ENCODE measurements at places on chromosomes 6 and 20.

DNA sequence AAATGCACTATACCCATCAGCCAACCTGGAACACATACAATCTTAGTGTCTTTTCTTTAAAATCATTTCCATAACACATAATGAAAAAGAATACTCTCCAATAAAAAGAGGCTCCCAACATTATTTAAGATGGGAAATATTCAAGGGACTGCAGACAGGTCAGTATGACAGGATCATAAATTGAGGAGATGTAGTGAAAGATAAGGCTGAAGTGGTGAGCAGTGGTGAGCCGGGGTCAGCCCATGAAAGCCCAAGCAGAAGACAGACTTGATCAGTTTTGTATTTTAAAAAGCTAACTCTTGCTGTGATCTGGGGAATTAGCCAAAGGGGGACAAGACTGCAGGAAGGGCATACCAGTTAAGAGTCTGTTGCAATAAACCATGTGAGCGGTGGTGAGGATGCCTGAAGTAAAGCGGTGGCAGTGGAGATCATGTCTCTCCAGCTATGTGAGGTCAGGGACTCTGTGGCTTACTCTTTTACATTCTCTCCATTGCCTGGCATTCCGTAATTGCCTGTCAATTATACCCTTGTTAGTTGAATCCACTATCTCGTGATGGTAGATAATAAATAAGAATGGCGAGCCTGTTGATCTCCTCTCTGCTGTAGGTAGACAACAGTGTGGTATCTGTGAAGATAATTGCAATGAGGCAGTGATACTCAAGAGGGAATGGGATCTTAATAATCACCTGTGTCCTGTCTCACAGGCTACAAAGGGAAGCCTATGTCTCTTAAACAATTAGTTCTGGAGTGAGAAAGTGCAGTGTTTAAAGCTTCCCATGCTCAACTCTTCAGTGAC is 97.4 kb downstream of the FILIP1 start:
- DNase-seq = no peak

GRCh38 chr20:54293526-54293925 is 85.6 kb downstream of the PFDN4 start:
- DNase-seq = no peak

GRCh38 chr6:117818449-117818848 is 88.6 kb upstream of the SLC35F1 start:
- no peak for DNase-seq

DNA sequence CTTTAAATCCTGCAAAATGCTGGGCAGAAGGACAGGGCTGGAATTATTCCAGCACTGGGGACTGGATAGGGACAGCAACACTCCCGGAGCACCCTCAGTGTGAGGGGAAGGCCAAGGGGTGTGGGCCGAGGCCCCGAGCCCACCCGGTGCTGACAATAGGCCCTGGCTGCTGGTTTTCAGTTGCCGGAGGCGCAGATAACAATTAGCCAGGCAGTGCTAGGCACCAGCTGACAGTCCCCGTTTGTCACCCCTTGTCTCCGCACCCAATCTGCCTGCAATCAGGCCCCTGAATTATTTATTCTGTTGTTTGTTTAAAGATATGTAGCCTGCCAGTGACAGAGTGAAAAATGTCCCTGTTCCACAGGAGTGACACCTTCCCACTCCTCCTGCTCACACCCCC is 120.0 kb downstream of the GRM4 start:
- DNase-seq = no peak

DNA sequence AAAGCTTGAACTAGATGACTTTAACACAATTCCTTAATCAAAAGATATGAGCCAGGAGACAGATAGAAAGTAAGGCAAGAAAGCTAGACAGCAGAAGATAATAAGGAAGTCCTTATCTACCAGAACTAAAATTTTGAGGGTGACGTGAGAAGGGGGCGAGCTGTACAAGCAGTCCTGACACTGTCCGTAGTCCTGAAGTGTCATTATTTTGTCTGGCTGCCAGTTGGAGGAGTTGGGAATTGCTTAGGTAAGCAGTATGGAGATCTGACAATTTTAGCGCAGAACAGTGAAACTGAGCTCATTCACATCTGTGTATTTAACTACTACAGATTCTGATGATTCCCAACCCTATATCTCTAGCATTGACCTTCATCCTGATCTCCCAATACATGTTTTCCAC is 25.8 kb upstream of the CEP85L start:
- DNase-seq = no peak

DNA sequence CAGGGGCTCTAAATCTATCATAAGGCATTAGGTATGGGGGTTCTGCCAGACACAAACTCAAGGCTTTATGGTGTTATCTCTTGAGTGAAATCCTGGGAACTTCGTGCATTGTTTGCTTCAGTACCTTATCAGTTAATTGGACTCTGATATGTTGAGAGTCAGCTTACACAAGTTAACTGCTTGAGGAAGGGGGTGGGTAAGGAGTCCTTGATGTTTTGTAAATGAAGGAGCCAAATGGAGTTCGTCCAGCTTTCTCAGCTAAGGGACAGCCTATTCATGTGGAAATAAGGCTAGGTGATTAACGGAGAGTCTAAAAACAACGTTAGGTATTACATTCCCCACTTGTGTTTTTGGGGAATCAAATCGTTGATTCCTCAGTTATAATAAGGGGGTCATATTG is 157.4 kb downstream of the TRIM27 start:
- no peak for DNase-seq

GRCh38 chr6:164107297-164107995 is 692.9 kb downstream of the QKI start:
- no peak for DNase-seq

- DNase-seq = no peak
Measured at GRCh38 chr6:83597051-83597450, 84.7 kb downstream of the PRSS35 start.

GRCh38 chr20:58231683-58232082 is 3.2 kb upstream of the ANKRD60 start:
- DNase-seq = no peak

DNA sequence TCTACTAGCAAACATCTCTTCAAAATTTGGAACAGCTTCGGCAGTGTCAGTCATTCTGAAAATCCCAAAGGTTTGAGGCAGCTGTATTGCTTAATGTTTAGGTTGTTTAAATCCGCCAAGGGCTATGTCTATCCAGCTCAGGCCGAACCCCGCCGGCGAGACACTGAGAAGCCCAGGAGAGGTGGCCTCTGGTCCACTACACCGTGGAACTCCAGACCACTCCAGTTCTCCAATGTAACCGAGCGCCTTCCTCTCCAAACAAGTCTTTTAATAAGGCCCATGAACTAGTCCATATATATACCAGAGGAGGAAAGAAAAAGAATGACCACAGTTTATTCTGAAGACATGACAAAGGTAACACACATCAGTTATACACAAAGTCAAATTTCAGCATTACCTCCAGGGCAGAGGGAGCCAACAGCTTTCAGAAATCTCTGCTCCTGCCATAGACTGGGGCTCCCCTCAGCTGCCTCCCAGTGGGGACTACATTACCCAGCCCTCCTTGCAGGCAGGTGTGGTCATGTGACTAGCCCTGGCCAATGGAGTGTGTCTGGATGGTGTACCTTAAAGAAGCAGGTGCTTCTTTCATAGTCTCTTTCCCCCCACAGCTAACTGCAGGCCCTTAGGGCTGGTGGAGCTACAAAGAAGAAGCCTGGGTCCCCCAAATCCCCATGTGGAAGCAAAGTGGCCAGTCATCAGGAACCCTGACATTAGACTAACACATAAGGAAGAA is at the start of gene RAMACL:
Gene RAMACL (minus strand): TSS at position 255 of the 733 bp plus-strand sequence. CDS start 201 bp downstream, at position 54.
- no peak for DNase-seq

GRCh38 chr6:83615025-83615999 is 93.6 kb downstream of the SNAP91 start:
- no peak for DNase-seq

GRCh38 chr6:113425977-113426660 is 431.0 kb upstream of the MARCKS start:
- no peak for DNase-seq

GRCh38 chr6:142700032-142700431 is 244.9 kb downstream of the HIVEP2 start:
- no peak for DNase-seq

DNA sequence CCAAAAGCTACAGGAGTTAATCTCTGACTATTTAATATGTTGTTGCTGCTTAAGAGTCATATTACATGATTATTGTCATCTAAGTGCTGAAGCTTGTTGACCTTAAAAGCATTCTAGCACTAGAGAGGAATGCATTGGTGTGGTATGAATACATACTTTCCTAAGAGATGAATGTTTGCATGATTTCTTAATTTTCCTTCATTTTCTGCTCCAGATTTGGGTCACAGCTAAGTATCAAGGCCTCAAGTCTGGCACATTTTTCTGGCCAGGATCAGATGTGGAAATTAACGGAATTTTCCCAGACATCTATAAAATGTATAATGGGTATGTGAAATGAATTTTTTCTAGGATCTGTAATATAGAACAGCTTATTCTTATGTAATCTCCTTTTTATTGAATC is 53.6 kb downstream of the ENPP1 start:
- DNase-seq = no peak

DNA sequence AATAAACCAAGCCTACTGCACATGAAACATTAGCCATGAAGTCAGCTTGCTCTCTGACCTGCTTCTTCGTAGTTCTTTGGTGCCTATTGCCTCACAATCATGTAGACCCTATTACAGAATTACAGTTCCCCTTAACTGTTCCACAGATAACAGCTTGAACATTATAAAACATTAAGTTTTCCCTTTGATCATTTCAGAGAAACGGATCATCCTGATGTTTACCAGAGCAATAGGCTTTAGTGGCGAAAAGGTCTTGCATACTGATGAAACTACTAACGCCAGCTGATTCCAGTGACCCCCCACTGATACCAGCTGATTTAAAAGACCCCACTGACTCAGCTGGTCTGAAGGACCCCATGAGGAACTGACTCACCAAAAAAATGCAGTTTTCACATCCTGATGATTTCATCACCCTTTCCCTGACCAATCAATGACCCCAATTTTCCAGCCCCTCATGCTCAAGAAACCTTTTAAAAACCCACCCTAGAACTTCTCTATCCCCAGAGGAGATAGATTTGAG is 39.4 kb upstream of the MLIP start:
- no peak for DNase-seq

GRCh38 chr6:84774157-84774984 is 10.0 kb upstream of the TBX18 start:
- no peak for DNase-seq

GRCh38 chr6:109991201-109992101 is 13.3 kb downstream of the GPR6 start:
- DNase-seq = no peak

DNA sequence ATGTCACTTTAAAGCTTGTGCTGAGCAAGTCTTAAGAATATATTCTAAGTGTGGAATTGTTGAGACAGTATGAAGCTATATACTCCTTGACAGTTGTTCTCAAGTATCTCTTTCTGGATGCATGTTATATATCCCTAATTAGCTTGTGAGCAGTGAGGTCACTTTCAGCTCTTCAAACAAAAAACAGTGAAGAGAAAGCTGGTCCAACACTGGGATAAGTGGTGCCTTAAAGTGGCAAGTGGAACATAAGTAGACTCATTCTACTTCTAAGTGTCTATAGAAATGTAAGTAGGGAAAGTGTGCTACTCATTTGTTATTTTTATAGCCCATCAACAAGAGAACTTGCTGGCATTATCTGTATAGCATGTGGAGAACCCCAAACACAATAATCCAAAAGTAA is 133.1 kb upstream of the BACH2 start:
- no peak for DNase-seq

DNA sequence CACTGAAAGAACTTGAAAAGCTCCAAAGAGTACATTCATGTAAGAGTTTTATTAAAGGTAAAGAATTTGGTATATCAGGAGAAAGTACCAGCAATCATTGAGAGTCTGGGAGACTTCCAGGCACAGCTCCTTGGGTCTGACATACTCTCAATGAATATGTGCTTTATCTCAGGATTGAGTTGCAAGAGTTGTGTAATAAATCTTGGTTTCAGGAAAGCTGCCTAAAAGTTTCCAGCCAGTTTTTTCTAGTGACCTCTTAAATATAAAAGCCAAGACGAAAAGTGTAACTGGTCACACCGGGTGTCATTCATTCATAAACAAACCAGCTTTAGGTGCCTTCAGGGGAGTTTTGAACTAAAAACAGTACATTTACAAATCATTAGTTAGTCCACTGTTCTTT is 21.6 kb upstream of the GJA1 start:
- DNase-seq = no peak

- DNase-seq = no peak
Measured at GRCh38 chr6:38366234-38366633, 273.5 kb downstream of the BTBD9 start.

GRCh38 chr20:58981628-58982364 is 740 bp downstream of the NELFCD start:
- no peak for DNase-seq

Measured in GDM1 (cell line).